ENCODE measurements at places on chromosomes 16 and 17. TPM values are rescaled to one million over a fixed set of nuclear protein-coding genes. Genes with fewer than 3 reads are reported as not detected.

MGAT5B gene
- total RNA-seq = 0.28 TPM

PRAC2 gene
- total RNA-seq = not detected

C17orf50 gene
- total RNA-seq = not detected

DNA sequence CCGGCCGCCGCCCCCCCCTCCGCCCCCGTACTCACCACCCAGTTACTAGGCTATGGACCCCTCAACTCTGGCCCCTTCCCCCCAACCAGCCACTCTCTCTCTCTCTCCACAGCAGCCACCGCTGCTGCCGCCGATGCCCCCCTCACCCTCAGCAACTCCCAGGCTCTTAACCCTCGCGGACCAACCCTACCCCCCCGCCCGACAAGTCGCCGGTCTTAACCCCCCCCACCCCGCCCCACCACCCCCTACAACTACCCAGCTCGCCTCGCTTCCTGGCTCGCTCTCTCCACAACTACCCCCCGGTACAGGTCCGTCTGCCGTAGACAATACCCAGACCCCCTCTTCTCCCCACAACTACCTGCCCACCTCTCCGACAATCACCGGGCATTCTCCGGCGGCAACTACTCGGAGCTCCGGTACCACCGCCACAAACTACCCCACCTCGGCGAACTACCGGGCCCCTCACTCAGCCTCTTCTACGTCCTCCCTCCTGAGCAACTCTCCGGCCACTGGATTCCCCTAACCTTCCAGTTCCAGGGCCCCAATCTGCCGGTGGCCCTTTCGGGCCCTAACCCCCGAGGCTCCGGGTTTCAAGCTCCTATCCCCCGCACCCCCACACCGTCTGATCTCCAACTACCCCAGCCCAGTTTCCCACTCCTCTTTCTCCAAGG, 702 bp downstream of the PHF23 start:
- H3K4me3 ChIP-seq = peak overlapping the region; percentile 93
- no peak for DNase-seq
- no peaks in the 10 kb centered on the region for H3K27me3 ChIP-seq

DNA sequence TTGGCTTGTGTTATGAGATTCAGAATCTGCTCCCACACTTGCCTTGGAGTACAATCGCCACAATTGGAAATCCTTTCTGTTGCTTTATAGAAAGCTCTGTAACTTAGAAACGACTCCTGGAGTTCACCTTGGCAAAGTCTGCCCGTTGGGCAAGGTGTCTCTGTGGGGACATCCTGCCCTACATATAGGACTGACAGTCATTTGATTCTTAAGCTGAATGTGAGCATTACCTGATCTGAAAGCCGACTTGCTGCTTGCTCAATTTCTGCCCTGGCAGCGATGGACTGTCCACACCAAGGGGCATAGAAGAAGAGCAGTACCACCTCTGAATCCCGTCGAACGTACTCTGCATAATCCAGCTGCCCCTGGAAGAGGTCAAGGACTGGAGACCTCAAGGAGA, 6.9 kb downstream of the TXNDC11 start:
- H3K4me3 ChIP-seq = no peak overlapping the region
- H3K36me3 ChIP-seq = peaks cover 69% of the 10 kb centered on the region
- H3K27me3 ChIP-seq = no peaks in the 10 kb centered on the region
- H3K27ac ChIP-seq = no peak overlapping the region
- no peak for DNase-seq

GRCh38 chr17:76565728-76566612, 19.7 kb downstream of the ST6GALNAC2 start:
- no peaks in the 10 kb centered on the region for H3K27me3 ChIP-seq
- no peak for DNase-seq
- peaks cover 39% of the 10 kb centered on the region for H3K4me1 ChIP-seq
- peaks cover 51% of the 10 kb centered on the region for H3K36me3 ChIP-seq

GRCh38 chr16:15671530-15672117, 21.6 kb downstream of the NDE1 start:
- DNase-seq = no peak
- peaks cover 44% of the 10 kb centered on the region for H3K4me1 ChIP-seq
- H3K27ac ChIP-seq = peak overlapping the region; percentile 96
- peaks cover 50% of the 10 kb centered on the region for H3K36me3 ChIP-seq
